ENCODE measurements at places on chromosomes 6 and 20.

- no peak for DNase-seq
These were observed 1003.7 kb downstream of the EPHA7 start for GRCh38 chr6:92415656-92416055.

DNA sequence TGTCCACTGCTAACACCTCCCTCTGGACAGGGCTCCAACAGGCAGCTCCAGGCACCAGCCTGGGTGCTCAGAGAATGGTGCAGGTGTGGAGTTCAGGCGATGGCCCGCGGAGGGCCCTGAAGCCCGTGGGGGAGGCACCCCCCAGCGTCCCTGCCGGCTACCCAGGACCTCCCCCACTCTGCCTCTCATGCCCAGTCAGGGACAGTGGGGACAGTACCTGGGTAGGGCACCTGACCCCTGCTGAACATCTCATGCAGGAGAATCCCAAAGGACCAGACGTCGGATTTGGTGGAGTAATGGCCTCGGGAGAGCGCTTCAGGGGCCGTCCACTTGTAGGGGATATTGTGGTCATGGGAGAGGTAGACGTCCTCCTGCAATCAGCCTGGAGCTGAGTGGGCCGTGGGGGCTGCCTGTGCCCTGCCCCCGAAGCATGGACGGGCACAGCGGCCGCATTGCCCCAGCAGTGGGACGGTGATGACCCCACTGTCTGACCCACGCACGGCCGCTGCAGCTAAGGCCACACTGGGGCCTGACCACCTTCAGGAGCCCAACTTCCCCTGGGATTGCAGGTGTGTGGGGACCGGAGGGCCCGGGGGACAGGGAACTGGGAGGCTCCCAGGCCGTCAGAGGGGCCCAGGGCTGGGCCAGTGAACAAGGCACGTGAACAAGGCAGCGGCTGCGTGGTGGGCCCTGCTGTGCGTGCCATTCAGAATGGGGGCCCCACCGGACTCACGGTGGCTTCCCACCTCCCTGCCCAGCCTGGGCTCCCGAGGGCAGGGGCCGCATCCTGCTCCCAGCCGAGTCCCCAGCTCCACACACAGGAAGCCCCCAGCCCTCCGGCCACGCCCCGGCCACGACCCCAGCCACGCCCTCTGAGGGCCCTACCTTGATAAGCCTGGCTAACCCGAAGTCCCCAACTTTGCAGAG is 7.1 kb downstream of the PTK6 start:
- no peak for DNase-seq

DNA sequence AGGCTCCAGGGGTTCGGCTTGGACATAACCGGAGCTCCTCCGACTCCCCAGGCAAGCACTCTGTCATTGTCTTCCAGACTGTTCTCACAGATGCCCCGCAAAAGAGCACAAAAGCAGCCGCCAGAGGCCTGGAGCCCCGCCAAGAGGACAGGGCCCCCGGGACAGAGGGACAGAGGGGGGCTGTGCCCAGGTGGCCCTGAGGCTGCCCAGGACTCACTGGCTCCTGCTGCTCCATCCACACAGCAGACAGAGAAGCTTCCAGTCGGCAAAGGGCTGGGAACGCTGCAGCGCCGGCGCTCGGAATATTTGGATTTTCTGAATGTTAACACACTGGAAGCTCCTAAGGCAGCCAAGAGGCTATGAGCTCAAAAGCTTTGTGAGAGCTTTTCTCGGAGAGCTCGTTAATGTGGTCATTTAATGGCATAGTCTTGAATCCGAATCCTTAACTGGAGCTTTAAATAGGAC is 68.0 kb upstream of the QKI start:
- DNase-seq = no peak

DNA sequence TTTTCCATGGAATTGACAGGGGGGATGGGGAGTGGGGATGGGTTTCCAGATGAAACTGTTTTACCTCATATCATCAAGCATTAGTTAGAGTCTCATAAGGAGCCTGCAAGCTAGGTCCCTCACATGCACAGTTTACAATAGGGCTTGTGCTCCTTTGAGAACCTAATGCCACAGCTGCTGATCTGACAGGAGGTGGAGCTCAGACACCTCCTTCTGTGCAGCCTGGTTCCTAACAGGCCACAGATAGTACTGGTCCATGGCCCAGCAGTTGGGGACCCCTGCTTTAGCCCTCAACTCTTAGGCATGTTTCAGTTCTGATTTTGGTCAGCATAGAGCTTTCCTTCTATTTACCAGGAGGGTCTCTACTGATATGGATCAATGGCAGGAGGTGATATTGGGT is 251.6 kb downstream of the LAMA2 start:
- DNase-seq = no peak

- DNase-seq = no peak
These were observed 20.2 kb upstream of the MDGA1 start for GRCh38 chr6:37717836-37718251.

GRCh38 chr6:79170431-79170830 is 64.1 kb downstream of the HMGN3 start:
- no peak for DNase-seq

Data from hematopoietic multipotent progenitor cell treated with erythropoietin and hydrocortisone succinate and interleukin-3 and kit ligand, for 17 days (in vitro differentiated cells).